ENCODE measurements at places on chromosomes 13 and 19.
A peak's percentile ranks its signal among the peaks of the same experiment; 100 is the strongest.

DNA sequence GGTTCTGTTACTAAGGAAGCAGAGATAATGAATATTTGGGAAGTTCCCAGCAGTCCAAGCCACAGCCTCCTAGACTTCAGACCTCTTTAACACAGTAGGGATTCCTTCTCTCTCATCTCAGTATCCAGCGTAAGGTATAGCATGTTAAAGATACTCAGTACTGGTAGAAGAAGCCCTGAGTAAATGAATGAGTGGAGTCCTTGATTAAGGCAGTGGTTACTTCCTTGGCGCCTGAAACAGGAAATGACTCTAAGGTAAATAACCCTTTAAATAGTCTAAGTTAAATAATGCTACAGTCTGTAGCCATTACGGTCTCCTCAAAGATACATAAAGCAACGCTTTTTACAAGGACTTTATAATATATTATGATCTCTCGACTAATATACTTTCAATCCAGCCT lies 650.8 kb upstream of the MIR17HG start:
- no peak for DNase-seq

GRCh38 chr19:1360818-1361461 lies 22.8 kb upstream of the NDUFS7 start:
- peak; percentile 91 for DNase-seq

GRCh38 chr13:72163678-72164077 lies 296.7 kb upstream of the DACH1 start:
- DNase-seq = no peak

DNA sequence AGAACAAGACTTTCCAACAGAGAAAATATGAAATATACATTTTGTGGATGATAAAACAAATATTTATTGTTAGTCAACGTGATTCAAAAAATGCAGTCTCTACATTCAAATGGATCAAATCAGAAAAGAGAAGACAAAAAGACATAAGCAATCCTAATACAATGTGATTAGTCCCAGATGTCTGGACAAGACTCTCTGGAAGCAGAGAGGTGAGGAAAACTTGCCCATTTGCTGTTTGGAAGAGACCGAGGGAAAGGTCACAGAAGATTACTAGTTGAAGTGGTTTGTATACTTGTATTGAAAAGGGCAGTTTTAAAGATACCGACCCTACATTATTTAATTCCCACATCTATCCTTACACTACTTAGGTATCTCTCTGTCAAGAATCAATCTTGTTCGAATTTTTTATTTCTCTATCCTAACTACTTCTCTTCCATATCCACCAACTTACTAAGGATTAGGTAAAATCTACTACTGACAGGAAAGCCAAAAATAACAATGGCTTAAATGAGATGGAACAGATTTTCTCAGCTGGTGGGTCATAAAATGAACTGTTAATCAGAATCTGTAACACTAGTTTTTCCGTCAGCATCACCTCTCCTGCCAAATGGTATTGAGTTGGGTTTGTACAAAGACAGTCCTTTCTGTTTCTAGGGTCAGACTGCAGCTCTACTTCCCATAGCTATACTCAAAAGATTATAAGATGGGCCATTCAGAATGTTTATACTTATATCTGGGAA lies 497.1 kb downstream of the DCT start:
- no peak for DNase-seq

- no peak for DNase-seq
These were observed 245.3 kb downstream of the IRS2 start for GRCh38 chr13:109541081-109541480.

- DNase-seq = no peak
These were observed 1569.4 kb downstream of the PCDH9 start for GRCh38 chr13:65660731-65661130.

- no peak for DNase-seq
These were observed 423.5 kb downstream of the ZNF536 start for GRCh38 chr19:30795727-30796126.

DNA sequence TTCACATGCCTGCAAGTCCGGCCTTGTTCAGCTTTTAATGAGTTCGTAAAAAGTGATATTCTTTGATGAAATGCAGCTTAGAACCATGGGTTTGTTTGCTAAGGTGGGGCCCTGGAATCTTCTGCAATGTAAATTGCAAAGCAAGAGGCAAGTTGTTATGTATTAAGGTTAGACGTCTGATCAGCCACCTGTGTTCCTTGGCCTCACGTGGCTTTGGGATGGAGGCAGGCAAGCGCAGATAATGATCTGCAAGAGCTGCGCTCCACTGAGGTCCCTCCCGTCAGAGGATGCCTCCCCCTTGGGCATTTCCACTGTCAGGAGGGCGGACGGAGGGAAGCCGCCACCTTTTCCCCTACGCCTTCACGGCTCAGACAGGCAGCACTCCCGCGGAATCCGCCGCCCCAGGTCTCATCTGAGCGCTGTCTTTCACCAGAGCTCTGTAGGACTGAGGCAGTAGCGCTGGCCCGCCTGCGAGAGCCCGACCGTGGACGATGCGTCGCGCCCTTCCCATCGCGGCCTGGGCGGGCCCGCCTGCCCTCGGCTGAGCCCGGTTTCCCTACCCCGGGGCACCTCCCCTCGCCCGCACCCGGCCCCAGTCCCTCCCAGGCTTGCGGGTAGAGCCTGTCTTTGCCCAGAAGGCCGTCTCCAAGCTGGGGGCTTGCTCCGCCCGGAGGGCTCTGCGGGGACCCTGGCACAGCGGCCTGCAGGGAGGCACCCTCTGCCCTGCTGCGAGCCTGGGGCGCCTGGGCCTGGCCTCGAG lies 110.9 kb downstream of the CRYL1 start:
- no peak for DNase-seq

GRCh38 chr13:96948127-96948526 lies 46.1 kb downstream of the OXGR1 start:
- no peak for DNase-seq

DNA sequence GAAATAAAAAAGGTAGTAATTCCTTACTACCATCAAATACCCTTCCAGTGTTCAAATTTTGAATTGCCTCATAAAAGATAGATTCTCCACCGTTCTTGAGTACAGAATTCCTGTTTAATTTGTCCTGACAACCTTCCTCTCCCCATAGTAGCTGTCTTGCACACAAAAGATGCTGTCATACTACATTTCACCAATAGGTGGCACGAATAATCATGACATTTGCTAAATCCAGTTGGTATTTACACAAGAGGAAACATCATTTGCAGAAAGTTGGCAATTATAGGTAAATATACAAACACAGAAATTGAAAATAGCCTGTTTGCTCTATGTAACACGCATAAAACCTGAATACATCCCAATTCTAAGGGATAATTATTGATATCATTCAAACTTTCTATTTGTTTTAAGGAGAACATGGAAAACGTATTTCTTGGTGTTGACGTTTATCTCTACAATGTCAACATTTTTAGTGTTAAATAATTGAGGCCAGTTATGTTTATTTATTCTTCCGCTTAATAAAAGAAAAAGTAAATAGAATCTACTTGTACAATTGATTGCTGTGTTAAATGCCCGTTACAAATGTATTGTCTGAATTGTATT lies 58.3 kb upstream of the CLDN10 start:
- no peak for DNase-seq

DNA sequence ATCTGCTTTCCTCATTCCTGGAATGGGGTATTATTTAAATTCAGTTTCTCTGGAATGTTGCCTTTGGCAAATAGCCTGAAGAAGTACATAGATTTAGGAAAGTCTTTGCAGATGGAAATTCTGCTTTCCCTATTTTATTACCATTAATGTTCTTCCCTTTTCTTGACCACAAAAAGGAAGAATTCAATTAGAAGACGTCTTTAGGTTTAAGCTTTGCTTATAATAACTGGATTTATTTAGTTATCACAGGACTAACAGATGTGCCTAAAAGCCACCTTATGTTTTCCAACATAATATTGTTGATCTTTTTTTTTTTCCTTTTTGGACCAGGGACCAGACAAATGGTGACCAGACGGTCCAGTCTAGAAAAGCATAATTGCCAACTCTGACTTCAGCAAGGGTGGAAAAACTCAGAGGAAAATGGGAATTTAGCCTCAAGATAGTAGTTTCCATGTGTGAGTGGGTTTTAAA lies 210.1 kb upstream of the SPRY2 start:
- no peak for DNase-seq

- DNase-seq = peak; percentile 30
These were observed 17.3 kb upstream of the ZNF14 start for GRCh38 chr19:19749908-19750841.

DNA sequence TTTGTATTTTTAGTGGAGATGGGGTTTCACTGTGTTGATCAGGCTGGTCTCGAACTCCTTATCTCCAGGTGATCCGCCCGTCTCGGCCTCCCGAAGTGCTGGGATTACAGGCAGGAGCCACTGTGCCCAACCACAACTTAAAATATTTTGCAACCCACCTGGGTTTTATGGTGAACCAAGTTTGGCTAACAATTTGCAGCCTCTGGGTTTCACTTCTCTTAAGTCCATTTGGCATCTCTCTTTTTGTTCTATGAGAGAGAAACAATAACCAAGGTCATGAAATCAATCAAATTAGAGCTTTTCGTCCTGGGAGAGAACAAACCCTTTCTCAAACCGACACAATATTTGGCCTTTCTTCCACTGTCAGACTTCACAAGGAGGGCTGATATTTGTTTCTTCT lies 5.6 kb upstream of the SMAD9 start:
- no peak for DNase-seq

DNA sequence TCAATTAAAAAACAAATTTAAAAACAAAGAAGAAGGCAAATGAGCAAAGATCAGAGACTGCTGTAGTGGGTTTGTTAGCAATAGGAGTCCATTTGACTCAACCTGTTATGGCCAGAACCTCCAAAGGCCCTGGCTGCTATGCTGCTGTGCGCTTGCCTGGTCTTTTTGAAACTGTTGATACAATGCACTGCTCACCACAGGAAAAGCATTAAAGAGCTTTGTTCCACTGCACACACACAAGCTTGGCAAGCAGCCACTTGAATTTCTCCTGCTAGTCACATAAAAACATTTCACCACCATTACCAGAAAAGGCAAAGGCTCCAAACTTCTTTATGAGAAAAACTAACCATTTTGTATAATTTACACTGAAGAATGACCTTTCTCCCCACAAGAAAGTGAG lies 132.2 kb downstream of the FREM2 start:
- DNase-seq = peak; percentile 28

GRCh38 chr13:79919091-79919490 lies 421.8 kb downstream of the SPRY2 start:
- DNase-seq = no peak

- DNase-seq = no peak
These were observed 82.4 kb upstream of the DACH1 start for GRCh38 chr13:71949441-71949840.

GRCh38 chr13:111872475-111873150 lies 194.3 kb upstream of the SOX1 start:
- no peak for DNase-seq

DNA sequence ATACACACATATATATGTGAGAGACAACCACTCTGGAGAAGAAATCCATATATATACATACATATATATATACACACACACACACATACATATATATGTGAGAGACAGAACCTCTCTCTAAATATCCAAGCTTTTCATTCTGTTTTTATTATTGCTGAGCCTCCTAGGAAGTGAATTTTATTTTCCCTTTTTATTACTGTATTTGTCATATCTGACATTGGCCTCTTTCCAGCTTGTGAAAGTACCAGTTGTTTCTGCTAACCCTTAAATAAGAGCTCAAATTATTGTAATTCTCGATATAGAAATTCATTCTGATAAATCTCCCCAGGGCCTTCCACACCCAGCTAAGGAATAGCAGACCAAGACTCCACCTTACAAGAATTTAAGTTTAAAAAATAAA lies 81.0 kb downstream of the NUFIP1 start:
- DNase-seq = no peak

DNA sequence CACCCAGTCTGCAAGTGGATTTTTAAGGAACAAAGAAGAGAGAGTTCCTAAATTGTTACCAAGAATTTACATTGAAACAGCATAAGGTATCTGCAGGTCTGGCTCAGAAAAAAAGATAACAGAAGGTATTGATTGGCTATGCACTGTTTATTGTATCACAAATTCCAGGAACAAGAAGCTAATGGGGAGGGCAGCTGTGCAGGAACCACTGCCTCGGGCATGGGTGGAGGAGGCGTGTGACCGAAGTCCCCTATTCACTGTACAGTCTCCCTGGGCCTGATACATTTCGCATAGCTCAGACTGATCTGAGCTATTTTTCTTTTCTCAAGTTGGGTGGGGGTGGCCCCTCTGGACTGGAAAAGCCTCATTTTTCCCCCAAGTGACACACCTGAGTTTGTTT lies 11.7 kb downstream of the NECTIN2 start:
- DNase-seq = no peak

DNA sequence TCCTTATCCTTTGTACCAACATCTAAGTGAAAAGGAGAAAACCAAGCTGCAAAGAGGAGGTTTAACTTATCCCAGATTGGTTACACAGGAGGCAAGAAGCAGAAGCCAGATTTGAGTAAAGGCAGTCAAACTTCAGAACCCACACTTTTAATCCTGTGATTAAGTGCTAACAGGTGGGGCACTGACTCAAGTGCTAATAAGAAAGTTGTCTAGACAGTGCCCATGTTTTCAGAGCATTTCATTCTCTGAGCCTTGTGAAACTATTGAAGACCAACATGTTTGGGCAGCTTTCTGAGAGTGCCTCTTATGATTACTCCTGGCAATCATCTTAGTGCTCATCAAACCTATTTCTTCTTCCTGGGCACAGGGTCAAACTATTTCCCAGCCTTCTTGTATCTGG lies 380.8 kb downstream of the KCNRG start:
- no peak for DNase-seq

DNA sequence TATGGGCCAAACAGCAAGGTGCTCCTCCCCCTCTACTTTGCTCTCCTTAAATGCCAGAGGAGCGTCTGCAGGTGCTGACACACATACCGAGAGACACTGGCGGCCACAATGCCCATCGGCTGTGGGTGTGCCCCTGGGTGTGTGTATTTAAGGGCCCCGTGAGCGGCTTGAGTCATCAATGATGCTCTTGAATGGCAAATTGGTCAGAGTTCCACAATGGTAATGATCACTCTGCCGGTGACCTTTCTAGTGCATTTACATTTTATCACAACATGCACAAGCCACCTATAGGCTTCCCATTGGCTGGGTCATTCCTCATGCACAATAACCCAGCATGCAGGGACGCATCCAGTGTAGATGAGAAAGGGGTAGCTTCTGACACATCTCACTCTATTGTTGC lies 124.8 kb downstream of the ZNF536 start:
- no peak for DNase-seq

All from head of caudate nucleus (tissue), 42 donors.